ENCODE measurements at places on chromosomes 11 and 22. TPM values are rescaled to one million over a fixed set of nuclear protein-coding genes. Genes with fewer than 3 reads are reported as not detected.

DNA sequence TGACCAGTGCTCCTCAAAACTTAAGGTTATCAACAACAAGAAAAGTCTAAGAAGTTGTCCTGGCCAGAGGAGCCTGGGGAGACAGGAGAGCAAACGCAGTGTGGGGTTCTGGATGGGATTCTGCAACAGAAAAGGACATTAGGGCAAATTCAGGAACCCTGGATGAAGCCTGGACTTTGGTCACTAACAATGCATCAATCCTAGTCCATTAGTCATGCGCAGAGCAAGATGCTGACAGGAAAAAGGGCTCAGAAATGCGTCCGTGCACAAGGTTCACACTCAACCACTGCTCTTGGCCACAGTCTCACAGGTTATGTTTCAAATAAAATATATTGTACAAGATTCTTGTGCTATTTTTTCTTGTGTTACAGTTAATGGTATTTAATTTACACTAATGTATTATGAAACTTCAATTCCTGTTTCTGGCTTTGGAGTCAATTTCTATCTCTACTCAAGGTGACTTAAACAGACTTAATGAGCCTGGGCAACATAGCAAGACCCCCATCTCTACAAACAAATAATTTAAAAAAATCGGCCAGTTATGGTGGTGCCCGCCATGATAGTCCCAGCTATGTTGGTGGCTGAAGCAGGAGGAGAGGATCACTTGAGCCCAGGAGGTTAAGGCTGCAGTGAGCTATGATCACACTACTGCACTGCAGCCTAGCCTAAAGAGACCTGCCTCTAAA, 13.6 kb downstream of the GNB1L start:
- DNase-seq, result no peak

DNA sequence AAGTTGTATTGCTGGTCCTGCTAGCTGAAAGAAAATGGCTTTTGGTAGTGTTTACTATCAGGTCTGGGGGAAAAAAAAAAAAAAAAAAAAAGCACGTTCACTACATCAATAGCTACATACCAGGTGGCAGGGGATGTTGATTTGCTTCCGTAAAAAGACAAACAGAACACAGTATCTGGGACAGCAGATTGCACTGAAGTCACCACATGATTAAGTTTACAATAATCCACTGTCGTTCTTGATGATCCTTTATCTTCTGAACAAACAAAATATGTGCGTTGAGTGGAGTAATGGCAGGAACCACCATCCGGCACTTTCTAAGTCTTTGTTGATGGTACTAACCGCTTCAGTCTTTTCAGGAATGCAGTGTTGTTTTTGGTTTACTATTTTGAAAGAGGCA, 48.7 kb downstream of the DDX6 start:
- DNase-seq, result no peak

DNA sequence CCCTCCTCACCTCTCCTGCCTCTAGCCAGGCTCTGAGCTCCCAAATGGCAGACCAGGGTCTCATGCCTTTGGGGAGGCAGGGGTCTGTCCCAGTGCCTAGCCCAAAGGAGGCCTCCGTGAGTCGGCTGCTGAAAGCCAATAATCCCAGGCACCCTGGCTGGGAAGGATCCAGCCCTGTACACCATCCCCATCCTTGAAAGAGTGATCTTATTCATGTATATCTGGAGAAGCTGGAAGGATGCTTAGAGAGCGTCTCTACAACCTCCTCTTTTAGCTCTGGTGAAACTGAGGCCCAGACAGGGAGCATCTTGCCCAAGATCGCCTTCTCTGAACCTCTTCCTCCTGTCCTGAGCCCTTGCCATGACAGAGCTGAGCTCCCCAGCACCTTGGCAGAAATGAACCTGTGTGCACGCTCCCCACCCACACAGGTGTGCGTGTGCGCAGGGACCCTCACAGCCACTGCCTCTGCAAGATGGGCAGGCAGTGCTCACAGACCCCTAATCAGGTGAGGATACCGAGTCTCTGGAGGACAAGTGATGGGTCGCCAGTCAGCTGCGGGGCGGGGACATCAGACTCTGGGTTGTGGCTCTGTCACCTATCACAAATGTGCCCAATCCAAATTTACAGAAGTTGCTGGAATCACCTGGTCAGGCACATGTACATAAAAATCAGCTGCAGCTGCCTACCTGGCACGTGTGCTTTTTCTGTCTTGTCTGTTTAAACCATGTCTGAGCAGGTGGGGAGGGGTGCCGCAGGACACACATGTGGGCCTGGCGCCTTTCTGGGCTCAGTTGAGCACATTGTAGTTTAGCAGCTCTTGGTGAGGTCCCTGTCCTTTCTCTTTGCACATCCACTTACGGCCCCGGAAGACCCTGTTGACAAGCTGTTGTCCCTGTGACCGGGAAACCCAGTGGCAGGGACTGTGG, 49.3 kb upstream of the WNT7B start:
- DNase-seq, result no peak

C11orf86 gene
- total RNA-seq, result not detected

KDM4D gene
- 1.8 TPM for total RNA-seq

SCGB1C1 gene
- not detected for total RNA-seq

DNA sequence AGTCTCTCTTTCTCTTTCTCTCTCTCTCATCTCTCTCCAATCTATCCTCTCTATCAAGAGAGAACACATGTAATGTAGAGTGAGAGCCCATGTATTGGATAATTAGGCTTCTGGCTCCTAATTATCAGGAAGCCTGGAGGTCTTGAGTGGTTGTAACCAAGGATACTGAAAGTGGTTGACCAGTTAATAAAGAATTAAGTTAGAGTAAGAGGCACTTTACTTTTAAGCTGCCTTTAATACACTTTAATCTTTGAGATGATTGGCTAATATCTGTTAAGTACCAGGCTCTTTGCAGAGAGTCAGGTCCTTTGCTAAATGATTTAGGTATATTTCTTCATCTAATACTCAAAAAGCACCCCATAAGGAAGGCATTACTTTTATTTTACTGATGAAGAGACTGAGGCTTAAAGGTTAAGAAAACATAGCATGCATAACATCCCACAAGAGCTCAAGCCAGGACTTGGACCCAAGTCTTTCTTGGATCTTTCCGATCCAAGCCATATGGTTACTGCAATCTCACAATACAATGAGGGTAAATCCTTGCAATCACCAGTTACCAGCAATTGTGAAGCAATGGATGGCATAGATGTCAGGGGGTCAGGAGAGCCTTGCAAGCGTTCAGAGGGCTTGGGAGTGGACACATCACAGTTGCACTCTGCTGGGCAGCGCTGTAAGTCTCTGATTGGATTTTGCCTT, 22.1 kb downstream of the CD44 start:
- DNase-seq, result no peak
